ENCODE measurements at places on chromosomes 4 and X. TPM values are rescaled to one million over a fixed set of nuclear protein-coding genes. Genes with fewer than 3 reads are reported as not detected.

- DNase-seq = no peak
These were observed 40.5 kb downstream of the MED14 start for GRCh38 chrX:40694802-40695201.

DNA sequence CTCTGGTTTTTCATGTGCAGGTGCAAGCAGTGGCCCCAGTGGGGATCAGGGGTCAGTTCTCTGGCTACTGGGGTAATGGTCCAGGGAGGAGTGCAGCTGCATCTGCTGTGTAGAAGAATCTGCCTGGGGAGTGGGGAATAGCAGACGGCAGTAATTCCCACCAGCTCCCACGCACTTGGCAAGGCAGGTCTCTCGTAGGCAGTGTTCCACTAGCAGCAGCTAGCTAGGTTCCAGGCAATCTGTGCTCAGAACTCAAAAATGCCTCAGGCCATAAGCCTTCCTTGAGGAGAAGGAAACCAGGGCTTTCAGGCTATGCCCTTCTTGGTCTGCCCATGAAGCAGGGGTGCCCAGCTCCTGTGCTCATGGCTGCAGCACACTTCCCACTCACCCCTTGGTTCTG, 38.8 kb downstream of the DCLK2 start:
- no peak for DNase-seq

DNA sequence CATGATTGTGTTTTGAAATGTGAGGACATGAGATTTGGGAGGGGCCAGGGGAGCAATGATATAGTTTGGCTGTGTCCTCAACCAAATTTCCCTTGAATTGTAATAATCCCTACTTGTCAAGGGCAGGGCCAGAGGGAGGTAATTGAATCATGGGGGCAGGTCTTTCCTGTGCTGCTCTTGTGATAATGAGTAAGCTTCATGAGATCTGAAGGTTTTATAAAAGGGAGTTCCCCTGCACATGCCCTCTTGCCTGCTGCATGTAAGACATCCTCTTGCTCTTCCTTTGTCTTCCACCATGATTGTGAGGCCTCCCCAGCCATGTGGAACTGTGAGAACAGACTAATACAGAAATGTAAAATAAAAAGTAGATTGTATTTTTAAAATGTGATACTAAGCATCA, 1294.9 kb downstream of the ADGRL3 start:
- DNase-seq = no peak

DNA sequence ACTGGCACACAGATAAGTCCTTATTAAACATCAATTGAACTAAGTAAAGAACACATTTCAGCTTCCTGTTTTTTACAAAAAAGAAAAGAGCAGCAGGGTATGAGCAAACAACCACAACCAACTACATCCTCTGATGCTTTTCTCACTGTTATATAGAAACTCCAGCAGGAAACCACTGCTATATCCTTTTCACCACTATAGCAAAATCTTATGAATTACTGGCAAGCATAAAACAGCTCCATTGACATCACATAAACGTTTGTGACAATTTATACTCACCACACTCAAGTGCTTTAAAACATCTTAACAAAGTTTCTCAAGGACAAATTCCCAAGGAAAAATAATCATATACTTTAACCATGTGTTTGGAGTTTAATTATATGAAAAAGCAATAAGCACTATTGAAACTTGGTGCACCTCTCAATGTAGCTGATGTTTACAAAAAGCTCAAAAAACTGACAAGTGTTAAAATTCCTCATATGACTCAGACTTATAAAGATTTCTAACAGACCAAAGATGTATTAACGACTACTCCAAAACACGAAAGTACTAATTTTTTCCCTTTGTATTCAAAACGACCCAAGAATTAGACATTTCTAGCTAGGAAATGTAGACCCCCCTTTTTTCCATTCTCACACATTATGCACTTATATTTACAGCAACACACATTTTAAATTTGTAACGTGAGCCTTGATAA, 12.9 kb downstream of the GPRIN3 start:
- DNase-seq = no peak

DNA sequence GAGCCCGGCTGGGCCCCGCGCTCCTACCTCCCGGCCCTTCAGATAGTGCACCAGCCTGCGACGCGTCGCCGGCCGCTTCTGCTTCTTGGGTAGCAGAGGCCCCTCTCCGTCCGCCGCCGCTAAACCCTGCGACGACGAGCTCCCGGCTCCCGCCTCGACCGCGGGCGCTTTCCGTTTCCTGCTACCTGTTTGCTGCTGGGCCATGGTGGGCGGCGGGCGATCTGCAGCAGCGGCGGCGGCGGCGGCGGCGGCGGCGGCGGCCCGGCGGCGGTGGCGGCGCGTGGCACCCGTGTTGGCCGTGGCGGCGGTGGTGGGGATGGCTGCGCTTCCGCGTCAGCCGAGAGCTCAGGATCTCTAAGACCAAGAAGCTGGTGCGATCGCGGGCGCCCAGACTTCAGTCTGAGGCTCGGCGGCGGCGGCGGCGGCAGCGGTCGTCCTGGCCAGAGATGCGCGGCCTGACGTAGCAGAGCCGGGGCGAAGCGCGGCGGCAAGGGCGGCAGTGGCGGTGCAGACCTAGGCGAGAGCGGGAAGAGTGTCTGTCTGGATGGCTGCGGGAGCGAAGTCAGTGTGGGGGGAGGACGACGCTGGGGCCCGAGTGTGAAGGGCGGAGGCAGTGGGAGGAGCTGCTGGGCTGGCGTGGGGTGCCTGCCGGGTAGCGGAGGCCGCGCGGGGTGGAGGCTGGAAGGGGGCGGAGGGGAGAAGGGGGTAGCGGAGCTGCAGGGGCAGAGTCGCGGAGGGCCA, at the start of gene DCAF12L2:
Gene DCAF12L2 (minus strand): TSS at position 569 of the 741 bp plus-strand sequence. CDS start 365 bp downstream, at position 204.
- no peak for DNase-seq

- no peak for DNase-seq
These were observed 12.8 kb upstream of the ELOVL6 start for GRCh38 chr4:110211007-110211769.

GRCh38 chr4:180695851-180696250, 1547.4 kb upstream of the TENM3 start:
- no peak for DNase-seq

- DNase-seq = no peak
These were observed 18.3 kb downstream of the SORBS2 start for GRCh38 chr4:185793716-185794115.

- DNase-seq = no peak
These were observed 147.6 kb upstream of the TBC1D9 start for GRCh38 chr4:140903522-140904475.

DNA sequence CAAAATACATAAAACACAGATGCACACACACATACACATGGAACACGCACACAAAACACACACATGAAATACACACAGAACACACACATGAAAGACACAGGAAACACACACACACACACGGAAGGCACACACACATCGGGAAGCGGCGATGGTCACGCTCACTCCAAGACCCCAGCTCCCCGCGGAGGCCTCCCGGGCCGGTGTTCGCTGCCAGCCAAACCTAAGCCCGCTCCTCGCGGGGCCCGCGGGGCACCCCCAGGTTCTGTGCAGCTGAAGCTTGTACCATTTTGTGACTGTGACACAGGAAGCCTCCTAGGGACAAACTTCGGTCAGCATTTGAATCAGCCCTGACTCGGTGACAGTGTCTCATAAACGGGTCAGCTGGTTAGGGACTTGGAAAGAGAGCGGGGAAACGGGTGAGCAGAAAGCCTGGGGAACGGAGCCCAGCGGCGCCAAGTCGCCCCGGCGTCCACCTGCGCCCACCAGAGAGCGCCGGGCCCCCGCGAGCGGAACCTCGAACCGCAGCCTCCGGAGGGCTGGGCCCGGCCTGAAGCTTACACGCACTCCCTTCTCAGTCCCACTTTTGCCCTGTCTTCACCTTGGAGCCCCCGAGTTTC, 32.1 kb downstream of the F11 start:
- DNase-seq = no peak

DNA sequence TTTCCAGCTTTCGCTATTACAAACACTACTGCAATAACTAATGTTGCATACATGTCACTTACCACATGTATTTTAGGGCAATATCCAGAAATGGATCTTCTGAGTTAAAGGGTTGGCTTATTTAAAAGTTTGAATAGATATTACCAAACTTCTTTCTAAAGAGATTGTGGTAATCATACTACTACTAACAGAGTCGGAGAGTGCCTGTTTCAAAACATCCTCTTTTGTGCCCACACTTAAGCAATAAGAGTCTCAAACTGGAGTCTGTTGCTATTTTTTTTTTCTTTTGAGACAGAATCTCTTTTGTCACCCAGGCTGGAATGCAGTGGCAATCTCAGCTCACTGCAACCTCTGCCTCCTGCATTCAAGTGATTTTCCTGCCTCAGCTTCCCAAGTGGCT, 35.8 kb downstream of the FGFBP1 start:
- no peak for DNase-seq

DNA sequence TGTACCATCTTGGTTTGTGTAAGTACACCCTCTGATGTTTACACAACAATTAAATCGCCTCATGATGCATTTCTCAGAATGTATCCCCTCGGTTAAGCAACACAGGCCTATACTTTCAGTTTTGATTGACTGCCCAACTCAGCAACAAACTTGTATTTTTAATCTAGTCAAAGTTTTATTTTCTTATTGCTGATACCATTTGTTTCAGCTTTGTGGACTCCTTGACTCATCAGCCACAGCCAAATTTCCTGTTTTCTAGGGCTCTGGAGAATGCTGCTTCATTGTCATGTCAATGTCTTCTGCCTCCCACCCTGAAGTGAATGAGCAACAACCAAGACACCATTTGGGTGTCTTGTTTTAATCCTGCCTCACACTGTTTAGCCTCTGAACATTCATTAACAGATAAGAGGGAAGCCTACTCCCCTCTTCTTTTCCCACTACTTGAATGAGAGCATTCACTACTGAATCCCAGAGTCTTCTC, 14.0 kb downstream of the BBS12 start:
- no peak for DNase-seq

DNA sequence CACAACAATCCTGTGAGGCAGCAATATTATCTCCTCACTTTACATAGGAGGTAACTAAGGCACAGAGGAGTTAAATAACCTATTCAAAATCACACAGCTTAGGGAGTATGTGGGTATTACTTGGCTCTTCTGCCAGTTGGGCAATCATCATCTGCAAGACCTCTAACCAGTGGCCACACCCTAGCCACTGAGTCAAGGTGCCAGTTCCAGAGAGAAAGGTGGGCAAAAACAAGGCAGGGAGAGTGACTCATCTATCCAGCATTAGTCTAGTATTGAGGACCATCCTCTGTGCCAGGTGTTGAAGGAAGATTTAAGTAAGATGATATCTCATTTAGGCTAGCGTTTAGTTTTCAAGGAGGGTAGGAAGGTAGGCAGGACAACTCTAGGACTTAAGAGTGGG, 113.9 kb upstream of the EOLA2 start:
- no peak for DNase-seq

DNA sequence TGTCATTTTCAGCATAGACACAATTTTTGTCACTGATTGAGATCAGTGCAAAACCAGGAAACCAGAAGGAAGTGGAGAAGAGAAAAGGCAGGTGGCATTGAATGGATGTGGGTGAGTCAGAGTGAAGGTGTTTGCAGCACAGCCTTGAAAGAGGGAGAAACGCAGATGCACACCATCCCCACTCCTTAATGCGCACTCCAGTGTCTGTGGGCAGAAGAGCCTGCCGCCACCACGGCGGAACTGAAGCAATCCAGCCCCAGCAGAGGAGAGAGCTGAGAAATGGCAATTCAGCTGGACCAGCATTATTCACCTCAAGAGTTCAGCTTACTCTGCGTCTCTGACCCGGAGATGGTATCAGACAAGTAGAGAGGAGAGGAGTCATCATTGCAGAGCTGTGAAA, 393.1 kb upstream of the FRG1 start:
- no peak for DNase-seq

DNA sequence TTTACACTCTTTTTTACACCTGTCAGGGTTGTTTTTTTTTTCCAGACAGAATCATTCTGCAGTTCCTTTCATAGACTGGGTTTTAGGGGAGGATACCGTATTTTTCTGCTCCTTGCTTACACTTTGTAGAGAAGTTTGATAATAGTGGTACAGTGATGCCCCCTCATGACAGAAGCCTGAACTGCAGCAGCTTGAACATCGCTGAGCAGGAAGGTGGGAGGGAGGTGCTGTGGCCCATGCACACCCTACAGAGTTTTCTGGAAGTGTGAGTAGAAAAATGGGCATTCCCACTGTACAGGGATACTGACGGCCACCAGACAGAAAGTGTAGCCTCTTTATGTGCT, 54.5 kb downstream of the RAB40A start:
- DNase-seq = peak; percentile 91

GRCh38 chr4:125891597-125892258, 577.0 kb downstream of the FAT4 start:
- DNase-seq = no peak

DNA sequence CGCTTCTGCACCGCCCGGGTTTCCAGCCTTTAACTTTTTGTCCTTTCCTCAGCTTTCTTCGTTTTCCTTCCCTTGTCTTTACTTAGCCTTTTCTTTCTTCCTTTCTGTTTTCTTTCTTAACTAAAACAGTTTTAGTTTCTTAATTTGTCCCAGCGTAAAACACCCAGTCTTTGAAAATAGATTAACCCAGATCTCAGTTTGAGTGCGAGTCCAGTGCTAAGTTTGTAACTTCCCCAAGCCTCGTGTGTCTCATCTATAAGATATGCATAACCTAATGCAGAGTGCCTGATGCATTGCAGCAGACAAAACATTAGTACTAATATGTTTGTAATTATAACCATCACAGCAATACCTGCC, 460 bp upstream of the GEMIN8 start:
- DNase-seq = no peak

- no peak for DNase-seq
These were observed 37.3 kb downstream of the APBB2 start for GRCh38 chr4:41177016-41177415.

DNA sequence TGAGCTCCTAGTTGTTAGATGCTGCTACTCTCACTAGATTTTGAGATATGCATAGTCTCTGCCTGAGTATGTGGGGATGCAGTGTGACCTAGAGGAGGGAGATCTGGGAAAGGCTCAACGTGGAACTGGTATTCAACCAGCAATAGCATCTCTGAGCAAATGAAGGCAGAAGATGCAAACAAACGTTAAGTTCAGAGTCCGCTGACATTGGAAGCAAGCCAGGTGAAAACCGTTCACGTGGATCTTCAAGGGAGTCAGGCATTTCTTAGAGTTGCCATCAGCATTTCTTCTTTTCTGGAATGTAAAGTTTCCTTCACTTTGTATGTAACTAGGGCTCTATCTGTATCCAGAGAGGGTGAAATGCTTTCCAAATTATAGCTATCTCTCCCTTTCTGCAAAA, 59.9 kb downstream of the C4orf51 start:
- no peak for DNase-seq

DNA sequence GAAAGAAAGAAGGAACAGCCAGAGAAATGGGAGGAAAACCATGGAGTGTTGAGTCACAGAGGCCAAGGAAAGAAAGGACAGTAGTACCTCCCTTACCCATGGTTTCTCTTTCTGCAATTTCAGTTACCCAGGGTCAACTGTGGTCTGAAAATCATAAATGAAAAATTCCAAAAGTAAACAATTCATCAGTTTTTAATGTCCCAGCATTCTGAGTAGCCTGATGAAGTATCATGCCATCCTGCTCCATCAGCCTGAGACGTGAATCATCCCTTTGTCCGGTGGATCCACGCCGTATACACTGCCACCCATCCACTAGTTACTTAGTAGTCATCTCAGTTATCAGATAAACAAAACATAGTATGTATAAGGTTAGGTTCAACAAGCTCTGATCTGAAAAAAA, 114.2 kb downstream of the COMMD8 start:
- DNase-seq = no peak

Gene NSUN7
- total RNA-seq = 4.9 TPM

Gene TLR10
- not detected for total RNA-seq

Gene SLC26A1
- total RNA-seq = not detected

Gene NUP62CL
- 4.2 TPM for total RNA-seq

Gene GAB3
- 1.8 TPM for total RNA-seq

Gene PNPLA4
- 17.4 TPM for total RNA-seq

Gene CXXC4
- 0.27 TPM for total RNA-seq

Measured in lower leg skin (tissue), 4 donors.